Prostate gland (tissue), 2 donors: ENCODE measurements at places on chromosomes 11 and 22. TPM values are rescaled to one million over a fixed set of nuclear protein-coding genes. Genes with fewer than 3 reads are reported as not detected.

- peak overlapping the region; percentile 77 for H3K27ac ChIP-seq
- DNase-seq, result peak; percentile 37
- H3K27me3 ChIP-seq, result no peaks in the 10 kb centered on the region
- H3K4me1 ChIP-seq, result peaks cover 12% of the 10 kb centered on the region
- peak overlapping the region; percentile 44 for H3K4me3 ChIP-seq
These were observed 718 bp downstream of the FADS2 start for GRCh38 chr11:61828629-61829407.

DNA sequence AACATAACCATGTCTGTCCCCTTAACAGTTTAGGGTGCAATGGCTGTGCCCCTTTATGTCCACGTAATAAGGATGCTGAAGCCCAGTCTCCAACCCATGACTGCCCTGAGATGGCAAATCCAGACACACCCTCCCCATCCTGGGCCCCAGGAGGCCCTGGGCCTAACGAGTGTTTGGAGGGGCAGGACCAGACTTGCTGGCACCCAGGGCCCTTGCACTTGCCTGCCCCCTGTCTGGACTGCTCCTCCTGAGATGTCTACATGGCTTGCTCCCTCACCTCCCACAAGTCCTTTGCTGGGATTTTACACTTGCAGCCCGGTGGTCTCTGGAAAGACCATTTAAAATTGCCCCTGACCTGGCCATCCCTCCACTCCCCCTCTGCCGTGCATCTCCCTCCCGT lies 132.2 kb upstream of the NECTIN1 start:
- no peaks in the 10 kb centered on the region for H3K27me3 ChIP-seq
- H3K4me3 ChIP-seq, result no peak overlapping the region
- H3K27ac ChIP-seq, result no peak overlapping the region
- DNase-seq, result no peak

- no peaks in the 10 kb centered on the region for H3K36me3 ChIP-seq
- no peak overlapping the region for H3K4me3 ChIP-seq
- DNase-seq, result no peak
- H3K4me1 ChIP-seq, result no peaks in the 10 kb centered on the region
These were observed 79.9 kb upstream of the VPREB1 start for GRCh38 chr22:22164541-22165272.

GRCh38 chr11:35892166-35892565 lies 51.7 kb upstream of the LDLRAD3 start:
- H3K36me3 ChIP-seq, result no peaks in the 10 kb centered on the region
- DNase-seq, result no peak
- no peak overlapping the region for H3K4me3 ChIP-seq
- H3K27me3 ChIP-seq, result no peaks in the 10 kb centered on the region

DNA sequence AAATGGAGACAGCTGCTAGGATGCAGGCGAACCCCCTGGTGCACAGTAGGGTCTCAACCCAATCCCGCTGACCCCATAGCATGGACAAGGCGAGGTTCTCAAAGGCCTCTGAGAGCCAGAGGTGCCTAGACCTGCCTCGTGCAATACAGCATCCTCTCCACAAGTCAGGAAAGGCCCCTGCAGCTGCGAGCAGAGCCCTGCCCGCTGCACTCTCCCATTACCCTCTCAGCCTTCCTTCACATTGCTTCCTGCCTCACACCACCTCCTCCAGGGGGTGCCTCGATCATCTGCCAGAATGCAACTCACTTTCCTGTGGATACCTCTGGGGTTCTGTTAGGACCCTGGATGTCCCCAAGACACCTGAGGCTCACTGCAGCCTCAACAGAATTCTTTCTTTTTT lies 42.8 kb upstream of the TCF20 start:
- DNase-seq, result no peak
- H3K27ac ChIP-seq, result no peak overlapping the region
- H3K27me3 ChIP-seq, result no peaks in the 10 kb centered on the region

DNA sequence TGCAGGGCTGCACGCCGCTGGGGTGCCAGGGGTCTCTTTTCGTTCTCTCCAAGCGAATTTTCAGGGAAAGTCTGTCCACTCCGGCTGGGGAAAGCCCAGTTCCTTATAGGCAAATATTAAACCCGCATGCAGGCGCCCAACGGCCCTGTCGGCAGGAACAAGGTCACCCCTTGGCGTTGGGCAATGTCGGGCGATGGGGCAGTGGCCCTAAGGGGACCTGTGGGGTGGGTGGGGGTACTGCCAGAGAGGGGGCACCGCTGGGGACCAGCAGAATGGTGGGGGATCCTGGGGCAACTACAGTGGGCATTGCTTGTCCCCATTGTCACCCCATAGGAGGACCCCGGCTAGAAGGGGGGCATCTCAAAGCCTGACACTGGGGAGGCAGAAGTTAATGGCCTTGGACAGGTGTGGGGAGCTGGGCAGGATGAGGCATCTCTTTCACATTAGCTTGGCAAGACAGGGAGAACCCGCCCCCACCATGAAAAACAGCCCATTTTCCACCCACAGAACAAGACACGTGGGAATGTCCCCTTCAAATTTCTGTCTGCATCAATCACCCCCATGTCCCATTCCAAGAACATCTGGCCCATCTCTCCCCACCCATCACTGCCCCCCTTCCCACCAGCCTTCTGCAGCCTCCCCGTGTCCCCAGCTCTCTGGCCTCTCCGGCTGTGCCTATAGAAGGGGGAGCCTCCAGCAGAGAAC lies 5.5 kb upstream of the IGF2 start:
- peaks cover 51% of the 10 kb centered on the region for H3K27me3 ChIP-seq
- H3K4me3 ChIP-seq, result no peak overlapping the region
- H3K27ac ChIP-seq, result no peak overlapping the region
- no peak for DNase-seq
- no peaks in the 10 kb centered on the region for H3K4me1 ChIP-seq

GRCh38 chr11:70763606-70764005 lies 365.3 kb downstream of the CTTN start:
- no peak overlapping the region for H3K27ac ChIP-seq
- no peaks in the 10 kb centered on the region for H3K4me1 ChIP-seq
- H3K4me3 ChIP-seq, result no peak overlapping the region
- no peaks in the 10 kb centered on the region for H3K27me3 ChIP-seq
- no peak for DNase-seq

- H3K36me3 ChIP-seq, result no peaks in the 10 kb centered on the region
- peak; percentile 23 for DNase-seq
- peaks cover 11% of the 10 kb centered on the region for H3K4me1 ChIP-seq
- peak overlapping the region; percentile 26 for H3K4me3 ChIP-seq
These were observed 13.8 kb upstream of the TEF start for GRCh38 chr22:41367680-41368542.

DNA sequence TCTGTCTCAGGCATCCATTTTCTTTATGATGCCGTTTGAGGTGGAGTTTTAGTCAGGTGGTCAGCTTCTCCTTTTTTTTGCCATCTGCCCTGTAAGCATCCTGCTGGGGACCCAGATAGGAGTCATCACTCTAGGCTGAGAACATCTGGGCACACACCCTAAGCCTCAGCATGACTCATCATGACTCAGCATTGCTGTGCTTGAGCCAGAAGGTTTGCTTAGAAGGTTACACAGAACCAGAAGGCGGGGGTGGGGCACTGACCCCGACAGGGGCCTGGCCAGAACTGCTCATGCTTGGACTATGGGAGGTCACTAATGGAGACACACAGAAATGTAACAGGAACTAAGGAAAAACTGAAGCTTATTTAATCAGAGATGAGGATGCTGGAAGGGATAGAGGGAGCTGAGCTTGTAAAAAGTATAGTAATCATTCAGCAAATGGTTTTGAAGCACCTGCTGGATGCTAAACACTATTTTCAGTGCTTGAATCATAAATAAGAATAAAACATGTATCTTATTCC lies 10.9 kb upstream of the HBE1 start:
- no peak overlapping the region for H3K27ac ChIP-seq
- DNase-seq, result no peak
- no peaks in the 10 kb centered on the region for H3K27me3 ChIP-seq
- H3K4me3 ChIP-seq, result no peak overlapping the region
- H3K36me3 ChIP-seq, result no peaks in the 10 kb centered on the region

DNA sequence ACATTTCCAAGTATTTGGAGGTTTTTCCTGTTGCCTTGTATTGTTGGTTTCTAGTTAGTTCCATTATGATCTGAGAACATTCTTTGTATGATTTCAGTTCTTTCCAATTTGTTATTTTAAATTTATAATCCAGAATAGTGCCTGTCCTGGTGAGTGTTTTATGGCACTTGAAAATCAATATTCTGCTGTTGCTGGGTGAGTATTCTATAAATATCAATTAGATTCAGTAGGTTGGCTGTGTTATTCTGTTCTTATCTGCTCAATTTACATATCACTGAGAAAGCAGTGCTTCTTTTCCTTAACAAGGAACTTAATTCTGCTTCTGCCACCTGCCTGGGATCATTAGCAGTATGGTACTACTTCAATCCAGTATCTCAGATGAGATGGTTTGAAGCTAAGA lies 123.5 kb downstream of the SNX19 start:
- no peaks in the 10 kb centered on the region for H3K4me1 ChIP-seq
- H3K36me3 ChIP-seq, result no peaks in the 10 kb centered on the region
- no peak overlapping the region for H3K4me3 ChIP-seq
- no peak for DNase-seq
- H3K27me3 ChIP-seq, result no peaks in the 10 kb centered on the region

DNA sequence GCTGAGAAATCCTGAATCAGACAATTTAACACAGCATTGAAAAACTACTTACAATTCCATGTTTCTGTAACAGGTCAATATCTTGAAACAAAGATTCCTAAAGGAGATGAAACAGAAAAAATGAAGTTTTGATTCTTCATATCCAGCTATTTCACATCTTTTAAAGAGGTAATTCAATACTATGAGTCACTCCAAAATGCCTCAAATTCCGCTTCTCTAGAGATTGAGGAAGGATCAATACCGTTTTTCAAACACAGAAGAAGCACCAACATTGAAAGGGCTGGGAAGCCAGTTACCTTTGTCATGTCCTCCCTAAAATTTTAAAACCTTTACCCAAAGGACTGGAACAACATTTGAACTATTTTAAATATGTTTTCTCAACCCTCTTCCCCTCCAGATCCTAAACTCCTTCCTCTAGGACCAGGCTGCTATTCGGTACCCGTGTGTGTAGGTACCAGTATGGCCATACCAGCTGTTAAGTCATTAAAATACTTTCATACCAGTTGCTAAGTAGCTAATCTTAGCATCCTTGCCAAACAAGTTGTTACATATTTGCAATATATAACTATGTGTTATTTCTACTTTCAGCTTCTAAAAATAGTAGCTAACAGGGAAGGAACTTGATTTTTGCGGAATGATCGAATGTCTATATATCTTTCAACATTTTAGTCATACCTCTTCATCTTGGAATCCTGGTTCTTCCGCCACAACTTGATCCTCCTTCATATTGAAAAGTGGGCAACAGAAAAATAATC lies 2.3 kb downstream of the DMC1 start:
- DNase-seq, result no peak
- no peaks in the 10 kb centered on the region for H3K4me1 ChIP-seq
- H3K27me3 ChIP-seq, result no peaks in the 10 kb centered on the region
- H3K4me3 ChIP-seq, result no peak overlapping the region

- H3K4me3 ChIP-seq, result no peak overlapping the region
- no peak for DNase-seq
- H3K4me1 ChIP-seq, result peaks cover 55% of the 10 kb centered on the region
- H3K27ac ChIP-seq, result peak overlapping the region; percentile 46
- no peaks in the 10 kb centered on the region for H3K27me3 ChIP-seq
These were observed 10.3 kb downstream of the CD81 start for GRCh38 chr11:2387266-2387987.

GRCh38 chr11:15198284-15198683 lies 83.6 kb downstream of the INSC start:
- no peaks in the 10 kb centered on the region for H3K36me3 ChIP-seq
- no peak for DNase-seq
- no peaks in the 10 kb centered on the region for H3K4me1 ChIP-seq
- no peak overlapping the region for H3K27ac ChIP-seq
- H3K4me3 ChIP-seq, result no peak overlapping the region
- no peaks in the 10 kb centered on the region for H3K27me3 ChIP-seq

CD3E gene
- 4.6 TPM for total RNA-seq

OR2D2 gene
- total RNA-seq, result 1.2 TPM

TEX54 gene
- total RNA-seq, result not detected

SPTBN2 gene
- 140 TPM for total RNA-seq

PPP2R5B gene
- 14.1 TPM for total RNA-seq

MEI1 gene
- total RNA-seq, result 7.4 TPM

CHRM4 gene
- total RNA-seq, result 2.8 TPM

TPST2 gene
- 49.4 TPM for total RNA-seq

TRPC6 gene
- 4.1 TPM for total RNA-seq
